A549 treated with Mapracorat at 1 μM for 4 hours (cell line): ENCODE measurements at places on chromosomes 4 and X. TPM values are rescaled to one million over a fixed set of nuclear protein-coding genes. Genes with fewer than 3 reads are reported as not detected.

Gene C1QTNF7
- not detected in 5 replicates for total RNA-seq

Gene DMRTC1
- total RNA-seq = not detected in 5 replicates

Gene REPS2
- total RNA-seq = 0.72 to 1.9 TPM (median 1.3 TPM) in 5 replicates

Gene RBM46
- not detected in 5 replicates for total RNA-seq

Gene SULT1E1
- total RNA-seq = not detected in 5 replicates

Gene DCUN1D4
- 11.9 to 21.4 TPM (median 16.4 TPM) in 5 replicates for total RNA-seq

Gene IL1RAPL2
- total RNA-seq = not detected in 5 replicates

Gene HSFX2
- 0.14 to 0.27 TPM (median 0.17 TPM) in 3 of 5 replicates, not detected in the others for total RNA-seq

Gene PLXNB3
- total RNA-seq = 2.1 to 4.7 TPM (median 3.3 TPM) in 5 replicates

Gene BEND2
- not detected in 5 replicates for total RNA-seq

Gene DGKQ
- total RNA-seq = 4.2 to 9.0 TPM (median 8.1 TPM) in 5 replicates

Gene NXF2B
- not detected in 5 replicates for total RNA-seq

Gene RBMX2
- 27.0 to 30.8 TPM (median 28.1 TPM) in 5 replicates for total RNA-seq

Gene TMPRSS11D
- total RNA-seq = not detected in 5 replicates

Gene IL21
- total RNA-seq = not detected in 5 replicates

Gene EGFL6
- not detected in 5 replicates for total RNA-seq

Gene TRMT44
- total RNA-seq = 5.7 to 7.7 TPM (median 5.9 TPM) in 5 replicates

Gene PDLIM5
- 27.5 to 43.8 TPM (median 35.7 TPM) in 5 replicates for total RNA-seq

Gene ARHGAP24
- total RNA-seq = 3.7 to 4.1 TPM (median 3.7 TPM) in 5 replicates

Gene MAGEB2
- total RNA-seq = not detected in 5 replicates

Gene ZCCHC18
- 0.14 to 0.25 TPM in 2 of 5 replicates, not detected in the others for total RNA-seq

Gene S100G
- not detected in 5 replicates for total RNA-seq

Gene NKX3-2
- 0.08 to 0.15 TPM (median 0.12 TPM) in 5 replicates for total RNA-seq

Gene OFD1
- 11.0 to 12.8 TPM (median 11.9 TPM) in 5 replicates for total RNA-seq

Gene CXCL3
- total RNA-seq = 2.8 to 4.8 TPM (median 4.3 TPM) in 5 replicates

Gene RRAGB
- 12.8 to 15.0 TPM (median 14.5 TPM) in 5 replicates for total RNA-seq

Gene CT45A10
- 0.22 TPM in 2 of 5 replicates, not detected in the others for total RNA-seq

Gene FGFBP2
- 0.15 to 0.67 TPM (median 0.24 TPM) in 5 replicates for total RNA-seq

Gene IL9R
- 0.14 to 0.53 TPM (median 0.19 TPM) in 5 replicates for total RNA-seq

Gene NPY5R
- not detected in 5 replicates for total RNA-seq
